ENCODE measurements at places on chromosomes 7 and 10.
A peak's percentile ranks its signal among the peaks of the same experiment; 100 is the strongest.

DNA sequence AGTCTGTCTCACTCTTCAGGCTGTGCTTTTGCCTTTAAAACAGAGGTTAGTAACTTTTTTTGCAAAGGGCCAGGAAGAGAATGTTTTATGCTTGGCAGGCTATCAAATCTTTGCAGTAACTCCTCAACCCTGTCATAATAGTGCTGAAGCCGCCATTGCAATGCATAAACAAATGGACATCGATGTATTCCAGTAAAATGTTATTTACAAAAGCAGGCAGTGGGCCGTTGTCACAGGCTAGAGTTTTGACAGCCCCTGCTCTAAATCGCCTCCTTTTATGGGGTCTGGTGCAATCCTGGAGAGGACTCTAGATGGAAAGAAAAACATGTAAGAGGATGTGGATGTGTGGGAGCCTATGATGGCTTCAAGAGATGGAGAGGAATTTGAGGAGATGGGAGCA is 568.3 kb downstream of the TYW1 start:
- DNase-seq = no peak

- DNase-seq = no peak
Measured at GRCh38 chr7:101166909-101167644, 1.7 kb upstream of the VGF start.

DNA sequence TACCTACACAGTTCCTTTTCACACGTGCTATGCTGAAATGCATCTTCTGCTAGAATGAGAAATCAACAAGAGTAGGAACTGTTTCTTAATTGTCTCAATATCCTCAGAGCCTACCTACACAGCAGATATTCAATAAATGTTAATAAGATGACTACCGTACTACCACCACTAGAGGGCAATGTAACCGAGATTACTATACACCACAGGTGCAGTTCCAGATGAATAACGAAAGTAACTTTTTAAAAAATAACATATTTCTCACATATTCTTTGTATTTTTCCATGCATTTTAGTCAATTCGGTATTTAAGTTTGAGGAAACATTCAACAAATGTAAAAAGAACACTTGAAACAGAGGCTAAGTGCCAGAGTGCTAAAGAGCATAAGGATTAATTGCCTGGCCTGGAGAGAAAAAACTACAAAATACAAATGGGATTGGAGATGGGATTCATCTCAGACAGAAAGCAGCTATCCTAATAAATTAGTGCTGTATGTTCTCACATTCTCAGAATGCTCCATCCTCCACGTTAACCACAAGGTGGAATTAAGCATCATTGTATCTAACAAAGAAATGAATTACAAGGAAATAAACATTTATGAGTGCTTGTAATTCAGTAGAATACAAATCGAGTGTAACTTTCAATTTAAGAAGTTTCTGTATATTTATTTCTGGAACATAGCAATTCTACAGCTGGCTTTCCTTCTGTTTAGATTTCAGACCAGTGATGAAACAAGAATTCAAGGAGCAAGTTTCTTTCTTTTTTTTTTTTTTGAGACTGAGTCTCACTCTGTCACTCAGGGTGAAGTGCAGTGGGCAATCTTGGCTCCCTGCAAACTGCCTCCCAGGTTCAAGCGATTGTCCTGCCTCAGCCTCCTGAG is 20.3 kb upstream of the HECTD2 start:
- DNase-seq = no peak

DNA sequence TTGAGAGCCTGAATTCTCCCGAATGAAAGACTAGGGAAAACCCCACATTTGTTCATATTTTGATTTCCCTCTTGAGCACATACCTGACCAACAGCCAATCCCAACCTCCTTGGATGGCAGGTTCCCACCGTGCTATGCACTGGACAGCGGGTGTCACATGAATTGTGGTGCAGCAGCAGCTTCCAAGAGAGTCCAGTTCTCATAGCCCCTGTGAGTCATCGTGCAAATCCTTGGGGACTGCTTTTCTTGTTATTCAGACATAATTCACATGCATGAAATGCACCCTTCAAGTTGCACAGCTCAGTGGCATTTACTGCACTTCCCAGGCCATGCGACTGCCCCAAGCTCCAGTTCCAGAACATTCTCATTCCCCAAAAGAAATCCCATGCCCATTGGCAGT is 67.8 kb upstream of the PPP2R2D start:
- DNase-seq = no peak

DNA sequence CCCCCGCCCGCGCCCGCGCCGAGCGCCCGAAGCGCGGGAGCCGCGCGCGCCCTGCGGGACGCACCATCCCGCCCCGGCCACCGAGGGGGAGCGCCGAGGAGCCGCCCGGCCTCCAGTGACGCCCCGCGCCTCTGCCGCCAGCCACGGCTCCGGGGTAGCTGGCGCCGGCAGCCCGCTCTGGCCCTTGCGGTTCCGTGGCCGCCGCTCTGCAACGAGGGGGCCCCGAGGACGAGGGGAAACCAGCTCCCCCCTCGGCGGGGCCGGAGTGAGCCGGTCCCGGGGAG is at the start of gene PAXIP1:
Gene PAXIP1 (minus strand): TSS at position 33 of the 284 bp plus-strand sequence. CDS start 195 bp downstream, outside the sequence.
- DNase-seq = no peak

- DNase-seq = no peak
Measured at GRCh38 chr10:58438340-58438871, 53.2 kb downstream of the TFAM start.

DNA sequence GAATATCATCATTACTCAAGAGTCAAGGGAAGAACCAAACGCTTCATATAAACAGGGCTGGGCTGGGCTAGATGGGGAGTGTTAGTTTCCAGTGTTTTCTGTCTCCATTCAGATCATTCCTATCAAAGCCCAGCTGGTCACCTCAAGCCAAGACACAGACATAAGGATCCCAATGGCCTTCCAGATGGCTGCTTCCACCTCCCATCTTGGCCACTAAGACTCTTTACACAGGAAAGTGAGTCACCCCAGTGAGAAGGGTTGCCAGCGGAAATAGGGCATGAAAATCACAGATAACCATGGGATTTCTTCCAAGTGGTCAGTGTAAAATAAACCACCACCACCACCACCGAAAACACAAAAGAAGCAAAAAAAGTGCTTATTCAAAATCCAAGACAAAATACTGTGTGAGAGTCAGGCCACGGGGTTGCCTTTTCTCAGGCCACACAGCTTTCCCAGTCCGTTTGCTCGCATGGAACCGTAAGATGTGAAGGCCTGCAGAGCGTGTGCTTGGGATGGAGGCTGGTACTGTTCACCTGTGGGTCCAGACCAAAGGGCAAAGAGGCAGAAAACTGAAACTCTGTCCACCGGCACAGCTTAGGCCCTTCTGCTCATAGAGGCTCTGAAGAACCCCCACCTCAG is 5.6 kb downstream of the PRSS2 start:
- no peak for DNase-seq

GRCh38 chr10:105239311-105240219 is 598.5 kb downstream of the SORCS3 start:
- no peak for DNase-seq

DNA sequence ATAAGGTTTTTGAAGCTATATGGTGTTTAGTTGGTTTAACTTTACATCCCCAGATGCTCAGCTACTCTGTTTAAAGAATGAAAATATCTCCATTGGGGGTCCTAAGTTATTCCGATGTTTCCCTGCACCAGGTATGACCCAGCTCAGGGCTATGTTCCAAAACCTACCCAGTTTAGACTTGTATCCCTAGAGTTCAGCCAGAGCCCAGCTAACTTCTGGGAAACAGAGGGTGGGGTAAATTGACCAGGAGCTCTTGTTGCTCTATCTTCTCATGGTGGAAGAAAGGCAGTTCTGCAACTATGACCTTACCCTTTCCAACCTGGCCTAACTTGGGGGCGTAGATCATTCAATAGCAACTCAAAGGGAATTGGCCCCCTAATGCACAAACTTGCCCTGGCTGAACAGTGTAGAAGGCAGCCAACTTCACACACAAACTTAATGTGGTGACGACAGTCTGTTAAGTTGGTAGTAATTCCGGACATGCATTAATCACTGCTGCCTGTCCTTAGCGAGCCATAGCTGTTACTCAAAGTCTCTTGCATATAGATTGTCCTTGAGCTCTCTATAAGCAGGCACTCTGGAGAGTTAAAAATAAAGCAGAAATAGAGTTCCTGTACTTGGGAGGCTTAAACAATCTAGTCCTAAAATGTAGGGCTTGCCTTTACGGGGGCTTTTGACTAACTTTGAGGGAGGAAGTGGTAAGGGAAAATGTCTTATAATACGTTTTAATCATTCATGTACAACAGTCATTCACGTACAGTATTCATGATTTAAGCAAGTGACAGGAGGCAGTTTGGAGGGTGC is 5.3 kb upstream of the ZNRF2 start:
- DNase-seq = no peak

DNA sequence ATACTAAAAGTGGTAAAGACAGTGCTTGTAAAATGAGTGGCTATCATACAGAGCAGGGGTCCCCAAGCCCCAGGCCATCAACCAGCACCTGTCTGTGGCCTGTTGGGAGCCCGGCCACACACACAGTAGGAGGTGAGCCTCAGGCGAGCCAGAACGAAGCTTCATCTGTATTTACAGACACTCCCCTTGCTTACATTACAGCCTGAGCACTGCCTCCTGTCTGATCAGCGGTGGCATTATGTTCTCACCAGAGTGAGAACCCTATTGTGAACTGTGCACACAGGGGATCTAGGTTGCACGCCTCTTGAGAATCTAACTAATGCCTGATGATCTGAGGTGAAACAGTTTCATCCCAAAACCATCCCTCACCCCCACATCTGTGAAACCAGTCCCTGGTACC is 58.7 kb downstream of the ITGA8 start:
- DNase-seq = no peak

GRCh38 chr7:1666823-1667565 is 3.1 kb upstream of the ELFN1 start:
- DNase-seq = peak; percentile 2

GRCh38 chr7:15715435-15715834 is 29.0 kb upstream of the MEOX2 start:
- no peak for DNase-seq

- no peak for DNase-seq
Measured at GRCh38 chr10:57884407-57884806, 383.3 kb downstream of the IPMK start.

GRCh38 chr10:3660753-3661152 is 124.3 kb downstream of the KLF6 start:
- DNase-seq = no peak

GRCh38 chr10:33015761-33016547 is 57.9 kb upstream of the ITGB1 start:
- no peak for DNase-seq

- no peak for DNase-seq
Measured at GRCh38 chr10:83459124-83459523, 680.2 kb upstream of the GHITM start.

- DNase-seq = no peak
Measured at GRCh38 chr7:117808910-117809705, 64.1 kb downstream of the CTTNBP2 start.

DNA sequence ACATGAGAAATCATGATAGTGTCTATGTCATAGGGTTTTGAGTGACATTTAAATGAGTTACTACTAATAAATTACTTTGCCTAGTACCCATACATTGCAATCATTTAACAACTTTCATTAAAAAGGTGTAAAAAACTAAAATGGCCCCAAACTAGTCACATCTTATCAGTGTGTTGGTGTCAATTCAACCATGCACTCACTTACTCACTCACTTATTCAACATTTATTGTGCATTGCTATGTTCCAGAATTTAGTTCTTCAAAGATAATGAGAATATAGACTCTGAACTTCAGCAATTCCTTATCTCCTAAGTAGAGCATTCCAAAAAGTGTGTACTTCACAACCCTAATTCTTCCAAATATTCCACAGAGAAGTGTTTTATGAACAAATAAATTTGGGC is 965.7 kb downstream of the REEP3 start:
- DNase-seq = no peak

DNA sequence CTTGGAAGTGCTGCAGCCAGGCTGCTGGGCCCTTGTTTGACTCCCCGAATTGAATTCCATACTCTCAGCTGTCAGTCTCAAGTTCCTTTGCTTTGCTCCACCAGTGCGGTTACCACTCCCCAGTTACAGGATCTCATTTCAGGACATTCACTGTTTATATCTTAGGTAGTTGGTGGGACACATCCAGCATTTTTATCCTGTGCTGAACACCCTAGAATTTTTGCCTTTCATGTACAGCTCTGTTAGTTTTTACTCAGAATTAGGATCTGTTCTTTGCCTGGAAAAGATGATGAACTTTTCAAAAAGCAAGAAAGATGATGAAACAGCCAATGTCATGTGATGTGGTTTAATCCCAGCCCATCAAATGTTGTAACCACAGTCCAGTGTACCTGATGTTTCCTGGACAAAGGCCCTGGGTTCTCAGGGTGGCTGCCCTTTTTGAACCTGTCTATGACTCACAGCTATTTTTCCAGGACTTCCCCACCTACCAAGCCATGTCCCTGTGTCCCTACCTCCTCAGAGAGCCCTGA is 149.7 kb downstream of the NOC3L start:
- DNase-seq = no peak

DNA sequence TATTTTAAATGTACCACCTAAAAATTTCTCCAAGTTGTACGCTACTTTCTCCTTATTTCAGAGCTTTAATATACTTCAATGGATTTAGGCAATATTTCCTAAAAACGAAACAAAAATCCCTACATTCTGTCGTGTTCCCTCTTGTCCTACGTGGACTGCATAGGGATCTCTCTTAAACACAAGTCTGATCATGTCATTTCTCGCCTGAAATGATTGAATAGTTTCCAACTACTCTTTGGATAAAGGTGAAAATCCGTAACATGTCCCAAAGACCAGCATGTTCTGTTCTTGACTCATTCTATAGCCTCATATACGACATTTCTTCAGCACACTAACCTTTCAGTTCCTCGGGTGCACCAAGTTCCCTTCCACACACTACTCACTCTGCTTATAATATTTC is 17.7 kb upstream of the TPK1 start:
- no peak for DNase-seq

GRCh38 chr10:113922787-113923570 is 68.5 kb downstream of the NHLRC2 start:
- DNase-seq = no peak

- no peak for DNase-seq
Measured at GRCh38 chr10:127024685-127025435, 119.6 kb downstream of the DOCK1 start.

DNA sequence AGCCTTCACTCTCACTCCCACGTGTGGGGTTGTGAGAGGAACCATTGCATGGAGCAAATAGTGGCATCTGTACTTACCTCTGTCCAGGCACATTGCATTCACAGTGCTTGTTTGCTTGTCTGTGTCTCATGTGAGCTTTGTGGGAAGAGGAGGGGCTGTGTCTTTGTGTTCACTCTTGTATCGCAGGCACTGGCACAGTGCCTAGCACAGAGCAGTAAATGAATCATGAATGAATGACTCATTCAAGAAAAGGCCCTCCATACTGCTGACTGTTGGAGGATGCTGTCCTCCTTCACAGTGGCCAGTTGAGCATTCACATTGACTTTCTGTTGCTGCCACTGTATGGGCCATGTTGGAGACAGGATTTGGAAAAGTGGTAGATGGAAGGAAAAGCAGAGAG is 125.3 kb downstream of the SORCS3 start:
- no peak for DNase-seq

- no peak for DNase-seq
Measured at GRCh38 chr7:79965946-79966345, 168.7 kb upstream of the GNAI1 start.

All from T-cell (primary cell).